Breast epithelium (tissue), 4 donors: ENCODE measurements at places on chromosomes 1 and 21.

- no peaks in the 10 kb centered on the region for H3K4me1 ChIP-seq
- H3K27me3 ChIP-seq = no peaks in the 10 kb centered on the region
- no peak overlapping the region for H3K27ac ChIP-seq
- no peak for DNase-seq
Observed at GRCh38 chr1:86846164-86846647, 67.7 kb downstream of the SELENOF start.

DNA sequence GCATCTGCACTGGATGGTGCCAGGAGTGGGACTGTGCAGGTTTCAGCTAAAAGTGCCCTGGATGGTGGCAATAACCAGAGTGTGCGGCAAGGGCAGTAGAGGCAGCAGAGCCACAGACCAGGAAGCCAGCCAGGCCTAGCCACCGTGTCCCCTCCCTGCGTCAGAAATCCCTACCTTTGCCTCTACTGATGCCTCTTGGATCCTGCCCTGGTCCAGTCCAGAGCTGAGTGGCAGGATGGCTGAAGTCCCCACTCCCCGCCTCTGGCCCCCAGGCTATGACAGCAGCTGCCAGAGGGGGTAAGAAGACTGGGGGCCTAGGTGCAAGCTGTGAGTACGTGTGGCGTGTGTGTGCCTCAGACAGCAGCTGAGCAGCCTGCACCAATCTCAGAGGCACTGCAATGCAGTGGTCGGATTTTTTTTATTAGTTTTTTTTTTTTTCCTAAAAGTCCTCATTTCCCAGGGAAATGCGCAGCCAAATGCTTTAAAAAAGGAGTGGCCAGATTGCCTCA, 51.9 kb downstream of the SYT2 start:
- H3K27ac ChIP-seq = no peak overlapping the region
- no peaks in the 10 kb centered on the region for H3K4me1 ChIP-seq
- H3K27me3 ChIP-seq = no peaks in the 10 kb centered on the region
- no peaks in the 10 kb centered on the region for H3K36me3 ChIP-seq
- H3K4me3 ChIP-seq = no peak overlapping the region

DNA sequence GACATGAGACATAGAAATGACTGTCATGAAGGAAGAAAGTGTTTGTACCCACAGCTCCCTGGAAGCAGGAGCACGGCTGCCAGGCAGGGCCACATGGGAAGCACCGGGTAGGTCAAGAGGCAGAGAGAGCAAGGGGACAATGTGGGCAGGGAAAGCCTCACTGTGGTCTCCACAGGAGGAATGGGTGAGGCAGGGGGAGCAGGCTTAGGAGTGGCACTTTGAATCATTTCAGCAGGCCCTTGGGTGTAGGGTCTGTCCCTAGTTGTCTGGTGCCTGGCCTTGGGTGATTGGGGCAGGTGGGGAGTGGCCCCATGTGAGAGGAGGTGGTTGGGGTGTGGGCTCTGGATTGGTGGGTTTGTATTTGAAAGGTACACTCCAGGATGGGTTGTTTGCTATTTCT, 83.9 kb downstream of the PCBP3 start:
- no peak overlapping the region for H3K27ac ChIP-seq
- H3K27me3 ChIP-seq = no peaks in the 10 kb centered on the region
- H3K4me3 ChIP-seq = no peak overlapping the region
- no peaks in the 10 kb centered on the region for H3K4me1 ChIP-seq
- no peaks in the 10 kb centered on the region for H3K36me3 ChIP-seq

GRCh38 chr1:56993475-56993874, 27.7 kb upstream of the C8B start:
- no peak overlapping the region for H3K27ac ChIP-seq
- H3K4me3 ChIP-seq = no peak overlapping the region
- no peaks in the 10 kb centered on the region for H3K4me1 ChIP-seq
- H3K36me3 ChIP-seq = no peaks in the 10 kb centered on the region

DNA sequence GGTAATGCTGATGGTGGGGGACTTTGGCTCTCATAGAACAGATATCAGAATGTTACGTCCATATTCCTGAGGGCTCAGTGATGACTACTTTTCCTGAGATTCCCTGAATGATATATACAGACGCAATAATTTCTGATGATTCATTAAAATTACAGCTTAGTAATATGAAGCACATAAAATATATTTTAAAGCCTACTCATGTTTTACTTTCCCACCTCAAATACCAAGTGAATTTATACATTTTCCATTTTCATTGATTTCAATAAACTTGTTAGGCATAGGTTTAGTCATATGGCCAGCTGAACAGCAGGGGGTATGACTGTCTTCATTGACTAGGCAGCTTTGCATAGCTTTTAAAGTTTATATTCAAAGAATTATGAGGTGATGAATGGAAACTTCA, 26.2 kb upstream of the PDC start:
- H3K27ac ChIP-seq = no peak overlapping the region
- no peaks in the 10 kb centered on the region for H3K36me3 ChIP-seq
- DNase-seq = no peak
- no peaks in the 10 kb centered on the region for H3K4me1 ChIP-seq
- no peak overlapping the region for H3K4me3 ChIP-seq
